ENCODE measurements at places on chromosomes 5 and 9.

DNA sequence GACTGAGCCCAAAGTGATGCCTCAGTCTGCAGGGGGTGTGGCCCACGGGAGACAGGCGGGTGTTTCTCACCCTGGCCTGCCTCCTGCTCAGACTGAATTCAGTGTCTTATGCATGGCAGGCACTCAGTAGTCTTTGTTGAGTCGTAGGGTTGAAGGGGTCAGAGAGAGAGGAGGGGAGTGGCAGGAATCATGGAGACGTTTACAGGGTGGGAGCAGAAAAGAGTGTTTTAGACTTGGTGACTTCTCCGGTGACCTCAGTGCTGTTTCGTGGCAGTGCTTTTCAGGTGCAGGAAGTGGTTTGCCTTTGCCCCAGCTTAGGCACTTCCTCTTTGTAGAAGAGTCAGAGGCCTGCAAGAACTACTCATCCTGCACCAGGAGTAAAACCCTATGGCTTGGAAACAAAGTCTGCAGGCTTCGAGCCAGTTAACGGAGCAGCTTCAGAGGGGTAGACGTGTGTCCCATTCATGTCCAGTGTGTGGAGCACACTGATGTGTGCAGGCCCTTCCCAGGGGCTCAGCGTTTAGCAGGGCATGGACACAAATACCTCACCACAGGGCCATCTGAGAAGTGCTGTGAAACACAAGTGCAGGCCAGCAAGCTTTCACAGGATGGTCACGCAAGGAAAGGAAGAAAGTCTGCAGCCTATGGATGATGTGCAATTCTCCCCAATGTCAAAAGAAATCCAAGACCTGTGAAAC lies 24.5 kb upstream of the SEMA4D start:
- DNase-seq, result peak; percentile 57

DNA sequence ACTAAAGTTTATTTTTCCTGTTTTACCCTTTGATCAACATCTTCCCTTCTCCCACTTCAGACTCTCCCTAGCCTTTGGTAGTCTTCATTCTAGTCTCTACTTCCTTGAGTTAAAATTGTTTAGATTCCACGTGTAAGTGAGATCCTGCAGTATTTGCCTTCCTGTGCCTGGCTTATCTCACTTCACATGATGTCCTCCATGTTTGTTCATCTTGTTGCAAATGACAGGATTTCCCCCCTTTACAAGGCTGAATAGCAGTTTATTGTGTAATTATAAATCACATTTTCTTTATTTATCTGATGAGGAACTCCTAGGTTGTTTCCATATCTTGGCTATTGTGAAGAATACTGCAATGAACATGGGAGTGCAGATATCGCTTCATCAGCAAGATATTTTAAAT lies 461.7 kb downstream of the CHSY3 start:
- no peak for DNase-seq

DNA sequence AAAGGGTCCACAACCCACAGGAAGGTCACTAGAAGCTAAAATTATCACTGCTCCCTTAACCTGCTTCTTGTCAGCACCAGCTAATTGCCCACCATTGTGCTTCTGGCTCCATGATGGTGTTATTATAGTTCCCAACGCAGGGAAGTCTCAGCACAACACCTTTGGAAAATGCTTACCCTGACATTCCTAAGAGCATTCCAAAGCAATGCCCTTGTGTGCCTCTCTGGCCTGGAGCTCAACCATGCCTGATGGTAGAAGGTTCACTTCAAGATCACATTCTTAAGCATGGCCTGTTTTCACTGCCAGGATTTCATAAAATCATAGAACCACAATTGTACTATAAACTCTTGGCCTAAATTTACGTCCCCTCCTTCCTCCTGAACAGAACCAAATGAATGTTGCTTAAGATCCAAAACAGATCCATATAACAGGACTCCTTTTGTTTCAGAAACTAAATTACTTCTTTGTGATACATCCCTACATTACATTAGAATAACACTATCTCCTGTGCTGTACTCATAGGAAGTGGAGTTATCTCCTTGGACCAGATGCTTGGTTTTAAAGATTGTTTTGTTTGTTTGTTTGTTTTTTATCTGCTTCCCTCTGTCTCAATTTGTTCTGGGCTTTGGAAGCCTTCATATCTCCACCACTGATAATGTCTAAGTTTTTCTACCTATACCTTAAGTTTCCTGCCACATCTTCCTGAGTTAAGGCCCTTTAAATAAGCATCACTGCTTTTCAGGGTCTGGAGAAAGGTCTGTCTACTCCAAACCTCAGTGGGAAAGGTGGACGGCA lies 32.1 kb downstream of the ARL15 start:
- DNase-seq, result no peak

DNA sequence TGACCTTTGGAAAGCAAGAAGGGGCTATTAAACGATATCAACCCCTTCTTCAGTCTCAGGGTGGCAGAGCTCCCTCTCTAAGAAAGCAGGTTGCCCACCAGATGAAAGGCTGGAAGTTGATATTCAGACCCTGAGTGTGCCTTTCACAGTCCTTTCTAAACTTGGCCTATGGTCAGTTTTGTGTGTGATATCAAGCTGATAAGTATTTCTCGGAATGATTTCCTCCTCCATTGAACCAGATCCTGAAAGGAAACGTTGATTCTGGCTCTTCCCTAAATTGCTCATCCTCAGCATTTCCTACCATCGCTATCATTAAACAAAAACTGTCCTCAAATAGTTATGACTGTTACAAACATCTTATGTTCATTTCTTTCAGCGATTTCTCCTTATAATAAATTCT lies 130.4 kb downstream of the CEMIP2 start:
- DNase-seq, result no peak

DNA sequence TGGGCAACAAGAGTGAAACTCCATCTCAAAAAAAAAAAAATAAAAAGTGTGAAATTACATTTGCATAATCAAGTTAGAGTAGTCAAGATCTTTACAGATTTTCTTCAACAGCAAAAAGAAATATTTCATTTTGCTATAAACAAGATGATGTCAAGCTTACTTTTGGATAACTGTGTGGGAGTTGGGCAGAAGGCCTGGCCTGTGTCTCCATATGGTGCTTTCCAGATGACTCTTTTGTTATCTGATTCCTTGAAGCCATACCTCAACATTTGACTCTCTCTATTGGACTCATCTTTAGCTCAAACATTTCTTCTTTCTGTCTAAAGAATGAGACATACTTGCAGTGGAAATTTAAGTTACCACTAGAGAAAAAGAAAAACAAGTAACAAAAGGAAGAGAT lies 246.8 kb downstream of the MSX2 start:
- DNase-seq, result no peak

- no peak for DNase-seq
These were observed 42.7 kb upstream of the AKNA start for GRCh38 chr9:114430457-114430856.

DNA sequence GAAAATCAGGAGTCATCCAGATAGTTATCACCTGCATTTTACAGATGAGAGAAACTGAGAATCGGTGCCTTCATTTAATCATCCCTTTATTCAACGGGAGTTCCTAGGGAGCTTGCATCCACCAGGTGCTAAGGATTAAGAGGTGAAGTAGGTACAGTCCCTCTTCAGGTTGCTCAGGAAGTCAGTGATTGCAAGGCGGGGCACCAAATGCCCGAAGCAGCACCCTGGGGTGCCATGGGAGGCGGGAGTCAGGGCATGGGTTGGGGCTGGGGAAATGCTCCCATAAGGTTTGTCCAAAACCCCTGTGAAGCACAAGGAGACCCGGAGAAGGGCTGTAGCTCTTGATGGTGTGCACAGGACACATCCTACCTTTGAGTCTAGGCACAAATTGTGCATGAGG lies 98.8 kb upstream of the KLF4 start:
- no peak for DNase-seq

DNA sequence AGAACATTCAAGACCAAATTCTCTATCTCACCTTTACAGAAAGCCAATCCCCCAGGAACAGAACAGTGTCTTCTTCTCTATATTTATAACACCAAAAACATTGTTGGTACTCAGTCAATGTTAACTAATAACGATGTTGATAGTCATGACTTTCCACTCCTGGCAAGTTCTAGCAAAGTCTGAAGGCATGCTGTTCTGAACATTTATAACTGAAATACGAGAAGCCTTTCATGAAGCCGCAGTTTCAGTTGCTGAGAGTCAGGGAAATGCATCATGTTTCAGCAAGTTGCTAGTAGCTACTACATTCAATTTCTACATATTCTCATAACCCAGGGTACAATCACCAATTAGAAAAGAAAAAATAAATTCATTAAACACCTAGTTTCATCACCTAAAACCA lies 301.4 kb downstream of the PDE4D start:
- DNase-seq, result no peak

DNA sequence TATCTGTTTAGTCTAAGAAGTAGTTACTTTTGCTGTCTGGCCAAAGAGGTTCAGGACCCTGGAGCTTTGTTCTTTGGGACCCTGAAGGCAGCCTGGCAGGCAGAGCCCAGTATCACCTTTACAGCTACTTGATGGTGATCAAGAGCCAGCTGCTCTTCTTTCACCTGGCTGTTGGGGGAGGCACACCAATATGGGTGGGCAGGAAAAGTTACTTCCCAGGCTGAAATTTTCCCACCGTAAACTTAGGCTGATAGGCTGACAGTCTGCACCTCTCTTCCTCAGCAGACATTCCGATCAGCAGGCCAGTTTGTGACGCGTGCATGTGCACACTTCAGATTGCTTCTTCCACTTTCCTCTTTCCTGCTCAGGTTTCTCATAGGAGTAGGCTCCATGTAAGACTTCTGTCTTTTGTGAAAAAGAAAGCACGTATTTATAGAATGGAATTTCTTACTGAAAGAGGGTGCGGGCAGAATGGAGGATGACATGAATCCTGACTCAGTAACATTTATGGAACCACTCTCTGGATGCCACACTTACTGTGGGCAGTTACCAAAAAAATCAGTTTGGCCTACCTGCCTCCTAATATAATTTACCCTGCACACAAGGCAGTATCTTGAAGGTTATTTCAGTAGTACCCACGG lies 223.9 kb upstream of the DMRT1 start:
- DNase-seq, result no peak

DNA sequence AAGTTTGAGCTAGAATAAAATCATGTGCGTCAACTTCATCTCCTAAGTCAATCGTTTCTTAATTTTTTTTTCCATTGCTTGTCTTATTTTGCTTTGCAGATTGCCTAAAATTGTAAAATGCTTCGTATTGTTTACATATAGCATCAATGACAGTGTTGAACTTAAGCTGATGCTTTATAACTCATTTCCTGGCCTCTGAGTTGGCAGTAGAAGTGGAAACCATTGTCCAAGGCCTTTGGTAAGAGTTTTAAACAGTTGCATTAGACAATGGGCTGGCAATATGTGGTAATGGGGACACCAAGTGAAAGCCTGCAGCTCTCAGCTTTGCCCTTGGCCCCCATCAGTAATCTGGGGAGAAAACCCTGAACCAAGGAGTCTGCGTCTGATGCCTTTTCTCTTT lies 154.8 kb upstream of the GAS1 start:
- no peak for DNase-seq

DNA sequence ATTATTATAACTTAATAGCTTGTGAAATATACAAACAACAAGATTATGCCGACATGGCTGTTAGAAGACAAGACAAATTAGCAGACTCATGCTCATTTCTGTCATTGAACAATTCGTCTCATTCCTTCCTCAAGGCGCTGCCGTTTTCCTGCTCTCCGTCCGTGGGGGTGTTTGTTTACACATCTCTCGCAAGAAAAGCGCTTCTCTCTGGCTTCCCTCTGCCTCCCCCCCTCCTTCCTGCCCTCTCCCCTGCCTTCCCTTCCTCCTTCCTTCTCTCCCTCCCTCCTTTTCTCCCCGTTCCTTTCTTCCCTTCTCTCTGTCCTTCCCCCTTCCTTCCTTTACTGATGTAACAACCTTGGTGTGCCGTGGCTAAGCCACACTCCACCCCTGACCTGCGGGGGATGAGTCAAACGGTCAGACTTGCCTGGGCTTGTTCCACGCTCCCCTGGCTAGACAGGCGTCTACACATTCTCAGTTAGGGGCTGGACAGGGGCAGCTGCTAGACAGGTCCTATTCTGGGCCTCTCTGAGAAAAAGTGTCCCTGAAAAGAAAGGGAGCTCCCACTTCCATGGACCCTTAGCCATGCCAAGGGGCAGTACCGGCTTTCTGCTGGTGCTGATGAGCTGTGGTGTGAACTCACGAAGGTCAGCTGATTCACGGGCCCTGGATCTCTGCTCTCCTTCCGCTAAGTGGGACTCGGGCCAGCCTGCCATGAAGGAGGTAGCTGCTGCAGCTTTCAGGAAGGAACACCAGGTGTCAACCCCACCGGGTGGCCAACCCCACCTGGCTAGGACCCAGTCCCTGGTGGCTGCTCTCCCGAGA lies 32.0 kb upstream of the SPTLC1 start:
- DNase-seq, result no peak

DNA sequence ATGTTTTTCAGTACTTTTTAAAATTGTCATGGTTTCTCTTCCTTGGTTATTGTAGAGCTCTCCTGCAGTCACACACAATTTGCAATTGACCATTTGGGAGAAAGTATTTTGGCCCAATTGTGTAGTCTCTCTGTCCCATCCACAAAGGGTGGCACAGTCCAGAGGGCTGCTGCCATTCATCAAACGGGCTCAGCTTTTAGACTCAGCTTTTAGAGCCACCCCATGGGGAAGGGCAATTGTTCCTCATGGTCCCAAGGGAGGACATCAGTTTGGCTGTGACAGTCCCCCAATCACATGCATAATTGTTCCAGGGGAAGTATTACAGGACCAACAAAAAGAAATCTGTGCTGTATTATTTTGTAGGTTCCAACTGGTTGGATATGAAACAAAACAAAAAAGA lies 207.6 kb downstream of the ZNF462 start:
- DNase-seq, result no peak

Data from activated T-helper 1 cell treated with Interleukin-2 at 50 U/mL for 16 hours (primary cell).